Stimulated activated CD4-positive, alpha-beta T cell treated with anti-CD3 and anti-CD28 coated beads, Interleukin-1b, Interleukin-23, amount 100 ng/mL, for 1 hour (primary cell): ENCODE measurements at places on chromosomes 7 and 10.

GRCh38 chr7:85021101-85021704 is 165.7 kb downstream of the SEMA3D start:
- no peak for DNase-seq

- DNase-seq = no peak
Measured at GRCh38 chr10:65570143-65571010, 1355.5 kb upstream of the LRRTM3 start.

DNA sequence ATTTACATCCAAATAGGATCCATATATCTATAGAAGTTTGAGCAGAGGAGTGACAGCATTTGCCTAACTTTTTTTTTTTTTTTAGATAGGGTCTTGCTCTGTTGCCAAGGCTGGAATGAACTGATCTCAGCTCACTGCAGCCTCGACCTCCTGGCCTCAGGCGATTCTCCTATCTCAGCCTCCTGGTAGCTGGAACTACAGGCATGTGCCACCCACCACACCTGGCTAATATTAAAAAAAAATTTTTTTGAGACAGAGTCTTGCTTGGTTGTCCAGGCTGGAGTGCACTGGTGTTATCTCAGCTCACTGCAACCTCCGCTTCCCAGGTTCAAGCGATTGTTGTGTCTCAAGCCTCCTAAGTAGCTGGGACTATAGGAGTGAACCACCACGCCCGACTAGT is 15.1 kb downstream of the PPIA start:
- no peak for DNase-seq

GRCh38 chr10:80407812-80408241 is 524 bp upstream of the PRXL2A start:
- DNase-seq = no peak

GRCh38 chr7:38506004-38506403 is 125.2 kb downstream of the AMPH start:
- DNase-seq = no peak

GRCh38 chr10:102585026-102585425 is 59.3 kb upstream of the TRIM8 start:
- no peak for DNase-seq

DNA sequence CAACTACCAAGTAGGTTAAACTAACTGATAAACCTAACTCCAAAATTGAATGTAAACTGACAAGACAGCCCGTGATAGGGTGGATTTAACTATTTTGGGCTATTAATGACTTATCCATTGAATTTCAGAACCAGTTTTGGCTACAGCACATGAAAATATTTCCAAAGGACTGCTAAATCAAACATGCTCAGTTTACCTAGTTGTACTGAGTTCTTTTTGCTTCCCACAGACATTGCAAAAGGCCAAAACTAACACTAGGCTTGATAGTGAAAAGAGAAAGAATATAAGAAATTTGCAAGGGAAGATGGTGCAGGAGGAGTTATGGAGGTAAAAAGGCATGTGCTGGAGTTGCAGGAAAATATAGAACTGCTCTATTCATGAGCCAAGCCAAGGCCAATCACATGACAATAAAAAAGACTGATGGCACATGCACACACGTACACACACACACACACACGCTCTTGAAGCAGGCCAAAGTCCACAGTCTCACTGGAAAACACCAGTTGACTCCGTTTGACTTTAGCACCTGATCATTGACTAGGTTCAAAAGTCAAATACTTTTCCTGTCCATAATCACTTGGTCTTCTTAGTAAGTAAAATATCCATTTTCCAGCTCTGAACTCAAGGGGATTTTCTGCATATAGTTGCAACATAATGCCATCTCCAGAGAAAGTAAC is 76.0 kb upstream of the AGBL3 start:
- DNase-seq = no peak

DNA sequence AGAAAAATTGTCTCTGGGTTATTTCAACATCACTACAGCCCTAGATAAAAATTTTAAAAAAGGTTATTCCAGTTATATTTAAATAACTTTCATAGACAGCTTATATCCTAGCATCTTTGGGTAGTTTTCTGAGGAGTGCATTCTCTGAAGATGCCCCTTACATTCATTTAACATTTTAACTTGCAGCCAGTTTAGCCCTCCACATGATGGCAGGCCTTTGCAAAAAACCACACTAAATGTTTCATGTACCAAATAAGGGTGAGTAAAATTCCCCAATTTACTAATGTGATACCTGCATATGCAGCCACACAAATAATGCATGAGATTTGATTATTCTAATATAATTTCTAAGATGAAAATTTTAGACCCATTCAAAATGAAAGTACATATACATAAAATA is 108.4 kb upstream of the ZWINT start:
- no peak for DNase-seq

- no peak for DNase-seq
Measured at GRCh38 chr7:121761399-121761798, 111.6 kb upstream of the PTPRZ1 start.

DNA sequence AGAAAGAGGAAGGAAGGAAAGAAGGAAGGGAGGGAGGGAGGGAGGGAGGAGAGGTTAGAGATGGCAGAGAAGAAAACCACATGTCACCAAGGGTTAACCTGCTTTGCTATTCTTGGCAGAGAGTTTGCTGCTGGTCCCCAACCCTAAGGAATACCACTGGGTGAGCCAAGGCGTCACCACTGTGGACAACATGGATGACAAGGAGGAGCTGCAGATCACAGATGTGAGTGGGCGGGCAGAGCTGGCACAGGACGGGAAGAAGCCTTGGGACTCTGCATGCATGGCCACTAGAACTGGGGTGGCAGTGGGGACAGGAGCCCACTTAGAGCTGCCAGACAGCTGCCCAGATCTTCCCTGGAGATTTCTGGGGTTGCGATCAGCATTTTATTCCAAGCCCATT is 17.2 kb upstream of the MYH16 start:
- DNase-seq = no peak

- DNase-seq = no peak
Measured at GRCh38 chr7:101720324-101720723, 91.2 kb upstream of the MYL10 start.

GRCh38 chr10:110498982-110499795 is 1.5 kb downstream of the DUSP5 start:
- no peak for DNase-seq

DNA sequence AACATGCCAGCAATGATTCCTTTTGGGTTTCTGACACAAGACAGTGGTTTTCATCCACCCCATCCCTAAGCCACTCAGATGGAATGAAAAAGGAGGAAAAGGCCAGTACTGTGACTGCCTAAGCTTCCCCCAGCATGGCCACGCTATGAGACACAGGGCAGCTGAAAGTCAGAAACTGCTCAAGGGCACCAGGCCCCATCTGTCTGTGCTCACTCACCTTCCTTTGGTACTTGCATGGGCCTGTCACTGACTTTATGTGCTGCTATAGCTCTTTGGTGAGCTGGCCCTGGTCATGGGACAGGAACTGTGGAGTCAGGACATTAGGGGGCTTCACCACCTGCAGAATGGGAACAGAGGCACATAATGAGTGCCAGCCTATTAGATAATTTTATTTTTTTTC is 21.2 kb upstream of the ACSM6 start:
- DNase-seq = no peak

GRCh38 chr7:140062118-140062527 is 628 bp downstream of the PARP12 start:
- DNase-seq = no peak

DNA sequence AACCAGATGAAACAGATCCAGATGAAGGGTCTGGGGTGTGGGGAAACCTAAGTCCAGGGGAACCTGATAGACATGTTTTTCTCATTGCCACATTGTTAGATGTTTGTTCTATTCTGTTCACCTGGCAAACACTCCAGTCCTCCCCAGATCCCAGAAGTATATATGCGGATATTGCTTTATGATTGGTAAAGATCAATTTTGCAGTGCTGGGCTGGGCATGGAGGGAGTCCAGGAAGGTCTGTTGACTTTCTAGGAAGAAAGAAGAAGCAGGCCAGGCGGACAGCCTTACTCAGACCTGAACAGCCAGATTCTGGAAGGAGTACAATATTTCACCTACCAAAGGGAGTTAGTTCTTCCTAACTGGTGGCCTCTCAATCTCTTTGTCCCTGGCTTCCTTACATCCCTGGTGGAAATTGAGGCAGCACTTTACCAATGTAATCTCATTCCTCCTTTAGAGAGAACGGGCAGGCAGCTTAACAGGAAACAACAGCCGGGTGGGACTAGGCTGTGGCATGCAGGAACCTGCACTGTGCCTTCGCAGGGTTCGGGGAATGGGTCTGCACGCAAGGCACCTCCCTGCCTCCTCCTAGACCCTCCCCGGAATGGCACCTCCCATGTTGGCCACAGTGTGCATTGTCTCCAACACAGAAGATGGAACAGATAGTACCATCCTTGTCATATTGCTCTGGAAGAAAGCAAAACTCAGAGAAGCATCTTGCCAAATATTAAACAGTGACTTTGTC is 930 bp downstream of the GIMAP6 start:
- no peak for DNase-seq

DNA sequence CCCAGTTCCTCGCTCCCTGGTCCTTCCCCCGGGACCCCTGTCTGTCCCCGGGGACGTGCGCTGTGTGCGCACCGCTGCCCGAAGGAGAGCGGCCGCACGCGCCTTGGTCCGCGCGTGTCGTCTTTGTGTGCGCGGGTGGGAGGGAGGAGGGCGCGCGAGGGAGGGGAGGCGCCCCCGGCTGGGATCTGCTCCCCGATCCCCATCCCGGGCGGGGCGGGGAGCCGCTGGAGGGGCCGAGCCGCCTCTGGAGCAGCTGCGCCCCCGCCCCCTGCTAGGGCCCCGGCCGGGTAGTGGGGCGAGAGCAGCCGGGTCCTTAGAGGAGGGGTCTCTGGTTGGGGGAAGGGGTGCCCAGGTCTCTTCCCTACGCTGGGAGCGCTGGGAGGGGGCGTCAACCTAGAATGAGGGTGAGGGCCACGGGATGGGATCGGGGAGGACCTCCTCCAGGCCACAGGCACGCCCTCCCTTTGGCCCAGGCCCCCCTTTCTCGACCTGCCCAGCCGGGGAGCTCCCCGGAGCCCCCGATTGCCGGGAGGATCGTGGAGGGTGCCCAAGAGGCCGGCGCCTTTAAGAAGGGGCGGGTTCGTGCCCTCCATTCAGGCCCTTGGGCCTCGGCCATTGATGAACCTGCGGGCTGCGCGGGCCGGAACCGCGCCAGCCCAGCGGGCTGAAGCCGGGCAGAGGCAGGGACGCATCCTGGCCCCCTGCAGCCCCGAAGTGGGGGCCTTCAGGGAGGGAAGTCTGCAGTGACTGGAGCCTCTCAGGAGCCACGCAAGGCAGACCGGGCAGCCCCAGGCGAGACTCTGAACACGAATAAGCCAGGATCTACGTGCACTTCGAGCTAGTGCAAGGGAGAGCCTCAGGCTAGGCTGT is 678 bp downstream of the SH2B2 start:
- no peak for DNase-seq

DNA sequence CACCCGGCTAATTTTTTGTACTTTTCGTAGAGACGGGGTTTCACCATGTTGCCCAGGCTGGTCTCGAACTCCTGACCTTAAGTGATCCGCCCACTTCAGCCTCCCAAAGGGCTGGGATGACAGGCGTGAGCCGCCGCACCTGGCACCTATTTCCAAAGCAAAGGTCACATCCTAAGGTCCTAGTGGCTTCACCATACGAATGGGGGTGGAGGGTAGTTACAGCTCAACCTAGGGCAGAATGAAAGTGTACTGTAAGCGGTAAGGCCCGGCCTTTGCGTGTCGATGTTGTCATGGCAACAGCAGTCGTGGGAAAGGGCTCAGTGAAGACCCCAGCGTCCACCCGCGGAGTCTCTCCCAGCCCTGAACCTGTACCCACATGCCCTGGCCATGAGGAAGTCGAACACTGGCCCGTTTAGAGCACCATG is 1.6 kb upstream of the COX19 start:
- DNase-seq = no peak

- DNase-seq = no peak
Measured at GRCh38 chr10:71408436-71409225, 11.9 kb downstream of the CDH23 start.

GRCh38 chr10:94075506-94075905 is 81.8 kb downstream of the PLCE1 start:
- no peak for DNase-seq
